Amniotic epithelial cell (primary cell): ENCODE measurements at places on chromosomes 2 and 18.
A peak's percentile ranks its signal among the peaks of the same experiment; 100 is the strongest.

DNA sequence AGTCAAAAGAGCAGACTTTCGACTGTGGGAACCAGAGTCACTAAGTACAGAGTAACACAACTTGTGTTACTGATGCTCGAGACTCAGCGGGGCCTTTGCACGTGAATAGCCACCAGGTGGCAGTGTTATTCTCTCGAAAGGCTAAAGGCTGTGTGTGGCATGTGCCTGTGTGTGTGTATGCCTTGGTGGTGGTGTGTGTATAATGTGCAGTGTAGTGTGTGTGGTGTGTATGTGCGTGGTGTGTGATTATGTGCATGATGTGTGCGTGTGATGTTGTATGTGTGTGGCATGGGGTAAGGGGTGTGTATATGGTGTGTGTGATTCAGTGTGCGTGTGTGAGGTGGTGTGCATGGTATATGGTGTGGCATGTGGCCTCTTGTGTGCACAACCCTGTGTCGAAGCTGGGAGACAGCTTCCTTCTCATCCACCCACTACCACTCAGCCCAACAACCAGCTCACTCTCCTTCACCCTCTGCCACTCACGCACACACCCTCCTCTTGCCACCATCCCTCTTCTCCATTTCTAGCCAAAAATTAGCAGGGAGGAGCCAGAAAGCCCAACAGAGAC is 83.0 kb upstream of the ZNF532 start:
- DNase-seq, result peak; percentile 83

DNA sequence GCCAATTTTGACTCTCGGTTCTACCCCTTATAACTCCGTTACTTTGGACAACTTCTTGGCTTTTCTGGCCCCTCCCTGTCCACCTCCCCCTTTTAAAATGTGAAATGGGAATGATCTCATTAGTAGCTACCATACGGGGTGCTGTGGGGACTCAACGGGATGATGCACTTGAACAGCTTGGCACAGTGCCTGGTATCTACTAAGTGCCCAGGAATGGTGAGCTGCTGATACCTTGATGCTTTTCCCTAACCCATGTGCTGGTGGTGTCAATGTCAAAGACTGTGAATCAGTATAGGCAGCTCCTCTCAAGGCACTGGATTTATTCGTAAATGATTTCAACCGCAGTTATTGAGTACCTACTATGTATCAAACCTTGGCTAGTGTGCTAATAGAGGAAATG is 204.2 kb downstream of the LOXHD1 start:
- no peak for DNase-seq

- no peak for DNase-seq
Observed at GRCh38 chr2:160630801-160631590, 137.4 kb upstream of the RBMS1 start.

DNA sequence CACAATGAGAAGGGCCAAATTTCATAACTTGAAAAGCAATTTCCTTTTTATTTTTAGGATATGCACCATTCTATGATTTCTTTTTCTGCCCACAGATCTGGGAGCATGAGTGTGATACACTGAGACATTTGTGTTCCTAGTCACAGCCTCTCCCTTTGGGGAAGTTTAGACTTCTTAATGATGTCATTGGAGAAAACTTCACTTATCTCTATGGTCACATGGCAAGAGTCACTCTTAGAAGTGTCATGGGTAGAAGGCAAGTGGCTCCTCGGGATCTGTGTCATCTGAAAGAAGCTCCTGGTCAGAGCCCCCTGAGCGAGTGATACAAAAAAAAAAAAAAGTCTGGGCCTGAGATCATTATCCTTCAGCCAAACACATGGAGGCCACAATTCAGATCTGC is 62.5 kb upstream of the LGALSL start:
- no peak for DNase-seq

DNA sequence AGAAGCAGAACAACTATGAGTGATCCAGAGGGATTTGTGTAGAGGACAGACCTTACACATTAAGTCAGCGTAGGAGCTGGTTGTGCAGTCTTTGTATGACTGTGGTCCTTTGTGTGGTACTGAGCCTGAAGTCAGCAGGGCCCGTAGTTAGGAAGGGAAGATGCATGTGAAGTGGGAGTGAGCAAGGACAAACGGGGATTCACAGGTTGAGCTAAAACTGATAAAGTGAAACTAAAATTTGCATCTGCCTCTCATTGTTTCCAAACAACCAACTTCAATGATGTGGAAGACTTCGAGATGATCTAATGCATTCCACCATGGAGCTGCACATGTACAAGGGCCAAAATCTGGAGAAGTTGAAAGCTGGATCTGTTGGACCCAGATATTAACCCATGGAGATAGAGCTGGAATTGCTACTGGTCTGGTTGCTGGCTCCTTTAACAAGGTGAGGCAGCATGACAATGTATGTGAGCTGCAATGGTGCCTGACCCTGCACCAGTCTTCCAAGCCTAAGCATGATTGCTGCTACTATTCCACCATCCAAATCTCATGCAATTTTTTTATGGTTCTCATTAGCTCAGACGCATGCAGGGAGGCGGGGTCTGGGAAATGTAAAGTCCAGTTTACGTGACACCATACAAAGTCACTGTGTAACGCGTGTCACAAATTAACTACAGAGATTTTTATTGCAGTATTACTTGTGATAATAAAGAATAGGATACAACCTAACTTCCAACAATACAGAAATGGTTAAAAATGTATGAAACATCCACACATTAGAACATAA is 12.1 kb upstream of the CYBRD1 start:
- no peak for DNase-seq

- DNase-seq, result no peak
Observed at GRCh38 chr2:122167515-122167914, 412.1 kb downstream of the TSN start.

DNA sequence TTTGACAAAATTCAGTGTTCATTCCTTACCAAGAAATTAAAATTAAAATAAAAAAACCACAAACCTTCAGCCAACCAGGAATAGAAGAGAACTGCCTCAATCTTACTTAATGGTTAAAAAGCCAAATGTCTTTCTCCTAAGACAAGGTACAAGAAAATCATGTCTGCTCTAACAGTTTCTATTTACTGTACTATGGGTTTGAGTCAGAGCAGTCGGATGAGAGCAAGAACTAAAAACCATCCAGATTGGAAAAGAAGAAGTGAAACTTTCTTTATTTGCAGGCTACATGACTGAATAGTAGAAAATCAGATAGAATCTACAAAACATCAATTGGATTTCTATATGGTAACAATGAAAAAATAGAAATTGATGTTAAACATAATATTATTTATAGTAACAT is 555.5 kb upstream of the TNP1 start:
- no peak for DNase-seq

DNA sequence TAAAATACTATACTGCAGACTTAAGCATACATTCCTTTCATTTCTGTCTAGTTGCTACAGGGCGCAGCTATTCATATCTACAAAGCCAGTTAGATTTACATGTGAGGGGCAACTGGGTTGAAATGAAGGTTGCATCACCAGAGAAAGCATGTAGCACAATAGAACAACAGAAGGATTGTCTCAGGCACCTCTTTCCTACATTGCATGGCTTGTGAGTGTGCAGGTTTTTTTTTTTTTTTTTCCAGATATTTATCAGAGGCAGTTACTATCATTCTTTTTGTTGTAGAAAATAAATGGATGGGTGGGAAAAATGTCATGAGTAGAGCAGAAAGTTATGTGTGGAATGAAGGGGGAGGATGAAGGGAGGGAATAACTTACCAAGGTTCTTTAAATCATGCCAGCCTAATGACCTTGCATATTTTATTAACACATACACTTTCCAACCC is 86.8 kb downstream of the ERBB4 start:
- DNase-seq, result peak; percentile 93

GRCh38 chr18:41042866-41043265 is 912.2 kb upstream of the PIK3C3 start:
- DNase-seq, result no peak

- DNase-seq, result no peak
Observed at GRCh38 chr2:158130832-158131473, 29.3 kb downstream of the UPP2 start.

- peak; percentile 96 for DNase-seq
Observed at GRCh38 chr2:152762202-152762601, 43.8 kb downstream of the ARL6IP6 start.

DNA sequence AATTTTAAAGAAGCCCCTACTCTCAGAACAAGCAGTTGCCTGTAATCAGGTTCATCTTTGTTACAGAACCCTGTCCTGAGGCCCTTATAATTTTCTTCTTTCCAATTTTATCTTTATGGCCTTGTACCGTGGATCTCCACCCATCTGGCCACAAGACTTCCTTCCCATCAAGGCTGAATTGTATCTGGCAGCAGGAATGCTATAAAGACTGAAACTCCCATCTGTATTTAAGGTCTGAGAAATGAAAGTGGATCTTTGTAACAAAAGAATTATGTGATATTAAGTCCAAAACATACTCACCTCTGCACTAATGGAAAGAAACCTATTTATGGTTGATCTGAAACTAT is 91.8 kb downstream of the METTL8 start:
- DNase-seq, result peak; percentile 15
